ENCODE measurements at places on chromosomes 3 and 15. TPM values are rescaled to one million over a fixed set of nuclear protein-coding genes. Genes with fewer than 3 reads are reported as not detected.

The ST3GAL6 gene
- 5.5 TPM for polyA plus RNA-seq

The ERC2 gene
- polyA plus RNA-seq, result 0.52 TPM

The GBE1 gene
- polyA plus RNA-seq, result 11.2 TPM

The CKMT1B gene
- polyA plus RNA-seq, result not detected

The SLC28A2 gene
- 1.0 TPM for polyA plus RNA-seq

The GOLGA8J gene
- 0.09 TPM for polyA plus RNA-seq

The EEF1AKMT4 gene
- polyA plus RNA-seq, result 1.6 TPM

The FBXO40 gene
- polyA plus RNA-seq, result 2.7 TPM

The ARPP21 gene
- 171 TPM for polyA plus RNA-seq

The KLHL40 gene
- polyA plus RNA-seq, result 176 TPM

The MIX23 gene
- 33.7 TPM for polyA plus RNA-seq

The CHSY1 gene
- polyA plus RNA-seq, result 42.5 TPM

The CELF6 gene
- 0.48 TPM for polyA plus RNA-seq

The TRPM1 gene
- 0.37 TPM for polyA plus RNA-seq

The CYP19A1 gene
- polyA plus RNA-seq, result 0.66 TPM

The CFAP91 gene
- 0.52 TPM for polyA plus RNA-seq

The THSD4 gene
- polyA plus RNA-seq, result 20.3 TPM

The RPS27L gene
- 56.0 TPM for polyA plus RNA-seq

The PFKFB4 gene
- polyA plus RNA-seq, result 5.9 TPM

The INKA1 gene
- 8.2 TPM for polyA plus RNA-seq

The CYB561D2 gene
- 6.2 TPM for polyA plus RNA-seq

The SPG21 gene
- 76.4 TPM for polyA plus RNA-seq

The OSTN gene
- polyA plus RNA-seq, result 11.6 TPM

The TMEM212 gene
- 0.34 TPM for polyA plus RNA-seq

The OSBPL10 gene
- 11.6 TPM for polyA plus RNA-seq

The WDR53 gene
- polyA plus RNA-seq, result 13.3 TPM

The GP9 gene
- polyA plus RNA-seq, result 0.44 TPM

The ITPKA gene
- 0.47 TPM for polyA plus RNA-seq

The CFAP92 gene
- 1.1 TPM for polyA plus RNA-seq

The ITIH1 gene
- polyA plus RNA-seq, result not detected

The UBA5 gene
- 32.8 TPM for polyA plus RNA-seq

The CD86 gene
- polyA plus RNA-seq, result 2.9 TPM

The LSAMP gene
- 13.4 TPM for polyA plus RNA-seq

The KCNAB1 gene
- 6.7 TPM for polyA plus RNA-seq

The EPHB3 gene
- 36.2 TPM for polyA plus RNA-seq

The PDCD7 gene
- 24.8 TPM for polyA plus RNA-seq

The ALDH1A3 gene
- 23.6 TPM for polyA plus RNA-seq

Data from muscle of leg (tissue), 16 donors.